AG20443 (cell line): ENCODE measurements at places on chromosomes 5 and 9.

DNA sequence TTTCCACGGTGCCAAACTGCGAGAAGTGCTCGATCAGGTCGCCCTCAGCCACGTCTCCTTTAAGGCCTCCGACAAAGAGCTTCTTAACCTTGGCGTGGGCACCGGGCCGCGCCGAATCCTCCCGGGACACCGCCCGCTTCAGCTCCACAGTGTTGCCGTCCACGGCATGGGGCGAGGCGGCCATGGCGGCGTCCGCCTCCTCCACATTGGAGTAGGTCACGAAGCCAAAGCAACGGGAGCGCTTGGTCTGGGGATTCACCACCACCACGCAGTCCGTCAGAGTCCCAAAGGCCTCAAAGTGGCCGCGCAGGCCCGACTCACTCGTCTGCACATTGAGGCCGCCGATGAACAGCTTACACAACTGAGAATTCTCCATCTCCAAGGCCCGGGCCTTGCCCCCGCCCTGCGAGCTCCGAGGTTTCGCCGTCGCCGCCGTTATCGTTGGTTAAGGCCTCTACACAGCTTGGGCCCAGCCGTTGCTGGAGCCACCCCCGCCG lies 424 bp downstream of the HNRNPA0 start:
- DNase-seq: peak; percentile 38

- no peak for DNase-seq
Measured at GRCh38 chr5:93438124-93438523, 142.9 kb downstream of the NR2F1-AS1 start.

GRCh38 chr5:134255418-134256150 lies 29.7 kb upstream of the PPP2CA start:
- DNase-seq: peak; percentile 22

- DNase-seq: peak; percentile 7
Measured at GRCh38 chr9:98134702-98135557, 15.9 kb upstream of the TRIM14 start.

DNA sequence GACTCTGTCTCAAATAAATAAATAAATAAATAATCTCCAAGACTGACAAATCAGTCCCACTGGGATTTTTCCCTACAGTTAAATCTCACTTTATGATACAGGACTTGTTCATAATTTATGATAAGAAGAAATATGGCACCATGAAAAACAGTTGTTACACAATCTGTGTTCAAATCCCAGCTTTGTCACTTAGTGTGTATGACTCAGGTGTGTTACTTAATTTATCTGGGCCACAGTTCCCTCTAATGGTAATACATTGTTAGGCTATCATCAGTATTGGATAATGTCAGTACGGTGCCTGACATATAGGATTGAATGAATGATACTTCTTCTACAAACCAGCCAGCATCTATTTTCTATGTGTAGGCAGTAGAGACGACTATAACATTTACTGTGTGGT lies 23.1 kb downstream of the SLC36A3 start:
- no peak for DNase-seq

- no peak for DNase-seq
Measured at GRCh38 chr9:36656842-36657241, 84.1 kb downstream of the MELK start.
